HEK293T (cell line): ENCODE measurements at places on chromosomes 3 and 15.

- no peak for DNase-seq
Measured at GRCh38 chr3:23219552-23219951, 16.4 kb downstream of the UBE2E2 start.

GRCh38 chr3:130826516-130827182 is 67.2 kb upstream of the ATP2C1 start:
- DNase-seq = no peak

GRCh38 chr3:21747376-21747775 is 3.6 kb downstream of the ZNF385D start:
- DNase-seq = no peak

DNA sequence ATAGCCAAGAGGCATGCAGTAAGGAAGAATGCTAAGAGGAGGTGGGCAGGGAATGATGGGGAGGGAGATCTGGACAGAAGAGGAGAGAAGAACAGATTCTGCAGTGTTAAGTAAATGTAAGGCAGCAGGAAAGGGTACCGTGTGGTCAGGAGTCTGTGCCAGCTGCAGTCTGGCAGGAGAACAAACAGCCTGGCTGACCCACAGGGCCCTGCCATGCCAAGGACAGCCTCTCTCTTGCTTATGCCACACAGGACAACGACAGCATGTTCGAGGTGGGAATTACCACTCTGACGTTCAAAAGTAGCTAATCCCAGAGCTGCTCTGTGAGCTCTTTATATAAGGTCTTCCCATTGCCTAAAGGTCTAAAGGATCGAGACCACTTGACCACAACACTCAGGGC is 31.3 kb downstream of the DAPK2 start:
- no peak for DNase-seq

DNA sequence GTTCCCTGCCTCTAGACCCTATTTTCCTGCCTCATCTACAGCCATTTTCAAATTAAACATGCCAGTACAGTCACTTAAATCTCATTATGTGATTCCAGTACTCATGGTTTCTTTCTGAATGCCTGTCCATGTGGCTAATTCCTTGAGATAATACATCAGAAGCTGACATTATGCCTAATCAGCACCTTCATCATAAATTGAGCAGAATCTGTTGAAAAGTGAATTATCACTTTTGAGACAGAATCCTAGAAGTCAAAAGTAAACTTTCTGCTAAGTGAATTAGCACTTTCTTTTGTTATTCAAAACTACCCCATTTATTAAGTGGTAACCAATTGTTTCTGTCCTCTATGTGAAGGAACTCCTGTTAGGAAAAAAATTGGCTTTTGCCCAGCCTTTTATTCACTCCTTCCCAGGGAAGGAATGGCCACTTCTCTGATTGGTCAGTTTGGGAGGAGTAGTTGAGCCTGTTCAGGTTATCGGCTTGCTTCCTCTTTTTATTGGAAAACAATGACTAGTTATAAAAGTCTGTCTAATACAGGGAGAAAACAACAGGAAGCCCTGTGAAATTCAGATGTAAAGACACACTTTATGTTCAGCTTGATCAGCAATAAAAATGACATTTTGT is 40.5 kb downstream of the OSTN start:
- no peak for DNase-seq

DNA sequence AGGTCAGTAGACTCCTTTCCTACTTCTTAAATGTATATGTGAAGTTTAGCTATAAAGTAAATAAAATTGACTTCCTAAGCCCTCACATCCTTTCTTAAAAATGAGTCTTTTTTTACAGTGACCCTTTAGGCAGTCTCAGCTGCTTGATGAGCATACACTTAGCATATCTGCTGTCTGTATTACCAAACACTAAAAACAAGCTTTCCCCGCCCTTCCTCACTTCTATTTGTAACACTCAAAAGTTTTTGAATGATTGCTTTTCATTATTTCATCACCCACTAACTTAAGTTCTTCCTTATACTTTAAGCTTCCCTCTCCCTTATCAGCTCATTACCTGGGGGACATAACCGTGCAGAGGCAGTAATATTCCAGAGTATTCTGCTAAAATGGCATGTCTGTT is 89.4 kb downstream of the PLOD2 start:
- DNase-seq = no peak

- no peak for DNase-seq
Measured at GRCh38 chr15:95989392-95989791, 341.1 kb upstream of the NR2F2 start.

GRCh38 chr3:184630861-184631471 is 69.4 kb downstream of the EPHB3 start:
- no peak for DNase-seq

- DNase-seq = no peak
Measured at GRCh38 chr3:55477306-55478303, 9.5 kb downstream of the WNT5A start.

GRCh38 chr15:81763304-81763703 is 282.5 kb downstream of the MEX3B start:
- DNase-seq = no peak

DNA sequence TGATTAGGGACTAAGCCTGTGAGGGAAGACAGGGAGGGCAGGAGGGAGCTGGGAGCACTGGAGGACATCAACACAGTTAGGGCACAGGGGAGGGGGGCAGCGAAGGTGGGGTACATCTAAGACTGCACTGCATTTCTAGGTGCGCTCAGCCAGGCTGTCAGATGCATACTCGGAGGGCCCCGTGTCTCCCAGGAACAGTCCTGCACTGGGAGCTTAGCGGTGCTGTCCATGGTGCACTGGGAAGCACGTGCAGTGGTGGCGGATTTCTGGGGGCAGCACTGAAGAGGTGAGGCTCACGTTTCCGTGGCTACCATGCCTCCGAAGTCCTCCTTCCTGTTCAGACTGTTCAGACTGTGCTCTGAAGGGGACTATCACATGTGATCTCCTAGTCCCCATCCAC is 54.4 kb downstream of the ROPN1B start:
- DNase-seq = no peak

DNA sequence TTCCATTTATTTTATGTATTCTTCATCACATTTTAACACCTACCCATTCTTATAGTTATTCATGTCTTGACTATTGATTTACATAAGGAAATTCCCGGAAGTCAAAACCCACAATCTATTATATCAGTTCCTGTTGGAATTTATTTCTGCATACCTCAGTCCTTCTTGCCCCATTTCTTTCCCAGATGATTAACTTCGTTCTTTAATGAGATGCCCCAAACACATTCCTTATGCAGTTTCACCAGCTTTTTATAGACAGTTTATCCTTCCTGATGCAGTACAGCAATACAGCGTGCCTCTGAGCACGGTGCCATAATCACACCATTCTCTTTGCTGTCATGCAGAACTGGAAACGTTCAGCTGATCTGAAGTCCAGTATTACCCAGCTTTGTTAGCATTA is 175.8 kb upstream of the NANOGP8 start:
- no peak for DNase-seq

- no peak for DNase-seq
Measured at GRCh38 chr3:10173926-10174435, 9.3 kb downstream of the IRAK2 start.

DNA sequence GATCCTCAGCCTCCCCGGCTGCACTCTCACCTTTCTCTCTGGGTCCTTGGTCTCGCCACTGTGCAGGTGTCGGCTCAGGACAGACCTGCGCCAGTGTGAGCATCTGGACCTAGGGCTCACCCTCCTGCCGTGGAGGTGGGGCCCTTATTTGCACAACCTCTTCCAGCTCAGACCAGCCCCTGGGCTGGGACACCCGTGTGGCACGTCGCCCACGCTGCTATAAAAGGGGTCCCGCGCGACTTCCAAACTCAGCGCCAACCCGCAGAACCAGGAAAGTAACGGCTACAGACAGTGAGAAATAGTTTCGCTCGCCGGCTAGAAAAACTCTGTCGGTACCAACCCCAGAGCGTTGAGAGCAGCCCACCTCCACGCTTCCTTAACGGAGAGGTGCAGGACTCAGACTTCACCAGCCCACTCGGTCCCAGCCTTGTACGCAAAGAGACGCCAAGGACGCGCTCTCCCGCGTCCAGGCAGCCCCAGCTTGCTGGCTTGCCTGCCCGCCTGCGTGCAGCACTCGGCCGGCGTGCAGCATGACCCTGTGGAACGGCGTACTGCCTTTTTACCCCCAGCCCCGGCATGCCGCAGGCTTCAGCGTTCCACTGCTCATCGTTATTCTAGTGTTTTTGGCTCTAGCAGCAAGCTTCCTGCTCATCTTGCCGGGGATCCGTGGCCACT is at the start of the genes DUOX2 and DUOXA2:
Gene DUOX2, minus strand, starts transcription at position 97 of the 675 bp plus-strand sequence. CDS start 761 bp downstream, outside the sequence.
Gene DUOXA2, plus strand, starts transcription at position 251 of the 675 bp plus-strand sequence. Its CDS starts 280 bp downstream, at position 531.
- DNase-seq = no peak
